Activated CD4-positive, alpha-beta memory T cell treated with anti-CD3 and anti-CD28 coated beads for 36 hours (primary cell): ENCODE measurements at places on chromosomes 3 and 15. TPM values are rescaled to one million over a fixed set of nuclear protein-coding genes. Genes with fewer than 3 reads are reported as not detected.

The BFSP2 gene
- total RNA-seq: not detected

DNA sequence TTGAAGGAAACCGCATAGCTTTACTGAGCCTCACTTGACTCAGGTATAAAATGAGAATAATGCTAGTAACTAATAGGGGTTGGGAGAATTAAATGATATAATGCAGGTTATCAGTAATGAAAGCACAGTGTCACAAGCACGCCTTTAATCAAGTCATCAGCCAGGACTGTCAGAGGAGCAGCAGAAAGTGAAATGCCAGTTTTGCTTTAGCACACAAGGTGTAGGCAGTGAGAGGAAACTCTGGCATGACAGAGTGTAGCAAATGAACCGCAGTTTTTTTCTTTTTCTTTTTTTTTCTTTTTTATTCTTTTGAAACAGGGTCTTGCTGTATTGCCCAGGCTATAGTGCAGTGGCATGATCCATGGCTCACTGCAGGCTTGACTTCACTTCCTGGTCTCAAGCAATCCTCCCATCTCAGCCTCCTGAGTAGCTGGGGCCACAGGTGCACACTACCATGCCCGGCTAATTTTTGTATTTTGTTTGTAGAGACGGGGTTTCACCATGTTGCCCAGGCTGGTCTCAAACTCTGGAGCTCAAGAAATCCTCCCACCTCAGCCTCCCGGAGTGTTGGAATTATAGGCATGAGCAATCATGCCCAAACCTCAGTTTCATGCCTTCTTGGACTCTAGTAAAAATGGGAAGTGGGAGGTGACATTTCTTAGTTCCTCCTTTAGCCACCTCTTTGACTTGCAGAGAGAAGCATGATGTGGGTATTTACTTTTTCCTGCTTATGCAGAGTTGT, 9.7 kb upstream of the SCAANT1 start:
- no peak for DNase-seq

The GRAMD2A gene
- total RNA-seq: not detected

GRCh38 chr3:25957026-25957425, 167.1 kb downstream of the OXSM start:
- DNase-seq: no peak

DNA sequence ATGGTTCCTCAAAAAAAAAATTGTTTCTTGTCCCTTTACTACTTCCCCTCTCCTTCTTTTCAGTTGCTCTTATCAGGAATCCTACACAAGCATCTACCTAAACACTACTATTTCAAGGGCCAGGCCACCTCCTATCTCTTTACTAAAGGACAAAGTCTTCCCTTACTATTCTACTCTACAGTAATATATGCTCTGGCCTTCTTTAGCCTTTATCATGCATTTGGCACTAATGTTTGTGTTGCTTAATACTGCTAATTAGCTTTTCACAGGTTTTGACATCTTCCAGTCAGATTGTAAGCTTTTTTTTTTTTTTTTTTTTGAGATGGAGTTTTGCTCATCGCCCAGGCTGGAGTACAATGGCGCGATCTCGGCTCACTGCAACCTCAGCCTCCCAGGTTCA, 5.3 kb downstream of the CEP19 start:
- no peak for DNase-seq
